ENCODE measurements at places on chromosomes 11 and 22. TPM values are rescaled to one million over a fixed set of nuclear protein-coding genes. Genes with fewer than 3 reads are reported as not detected.
A peak's percentile ranks its signal among the peaks of the same experiment; 100 is the strongest.

- DNase-seq: no peak
These were observed 11.1 kb downstream of the ZP1 start for GRCh38 chr11:60878245-60879101.

DNA sequence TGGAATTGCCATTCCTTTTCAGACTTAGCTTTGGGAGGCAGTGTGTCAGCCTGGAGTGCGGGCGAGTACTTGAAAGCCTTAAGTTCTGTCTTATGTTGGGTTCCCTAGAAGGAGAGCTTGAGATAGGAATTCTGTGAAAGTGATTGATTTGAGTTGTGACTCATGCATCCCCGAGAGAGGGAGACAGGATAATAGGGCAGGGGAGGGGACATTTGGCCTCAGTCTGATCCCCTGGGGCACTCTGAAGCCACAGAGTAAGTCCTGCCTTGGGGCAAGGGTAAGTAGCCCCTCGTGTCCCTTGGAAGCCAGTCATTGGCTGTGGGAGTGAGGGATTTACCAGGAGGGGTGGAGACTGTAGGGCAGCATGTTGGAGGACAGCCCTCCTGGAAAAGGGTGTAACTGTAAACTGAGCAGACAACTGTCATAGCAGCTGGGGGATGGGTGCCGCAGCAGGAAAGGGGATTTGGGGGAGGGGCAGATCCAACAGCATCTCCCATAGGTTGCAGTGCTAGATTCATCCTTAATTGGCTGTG lies 44.0 kb downstream of the KIAA1671 start:
- DNase-seq: peak; percentile 32

- peak; percentile 95 for DNase-seq
These were observed at the start of gene TIMM10 for GRCh38 chr11:57530596-57531507. Gene TIMM10, minus strand, starts transcription at chr11:57530754. Its CDS starts 565 bp downstream, at chr11:57530189.

GRCh38 chr11:95714843-95715776 lies 74.5 kb downstream of the FAM76B start:
- DNase-seq: no peak

DNA sequence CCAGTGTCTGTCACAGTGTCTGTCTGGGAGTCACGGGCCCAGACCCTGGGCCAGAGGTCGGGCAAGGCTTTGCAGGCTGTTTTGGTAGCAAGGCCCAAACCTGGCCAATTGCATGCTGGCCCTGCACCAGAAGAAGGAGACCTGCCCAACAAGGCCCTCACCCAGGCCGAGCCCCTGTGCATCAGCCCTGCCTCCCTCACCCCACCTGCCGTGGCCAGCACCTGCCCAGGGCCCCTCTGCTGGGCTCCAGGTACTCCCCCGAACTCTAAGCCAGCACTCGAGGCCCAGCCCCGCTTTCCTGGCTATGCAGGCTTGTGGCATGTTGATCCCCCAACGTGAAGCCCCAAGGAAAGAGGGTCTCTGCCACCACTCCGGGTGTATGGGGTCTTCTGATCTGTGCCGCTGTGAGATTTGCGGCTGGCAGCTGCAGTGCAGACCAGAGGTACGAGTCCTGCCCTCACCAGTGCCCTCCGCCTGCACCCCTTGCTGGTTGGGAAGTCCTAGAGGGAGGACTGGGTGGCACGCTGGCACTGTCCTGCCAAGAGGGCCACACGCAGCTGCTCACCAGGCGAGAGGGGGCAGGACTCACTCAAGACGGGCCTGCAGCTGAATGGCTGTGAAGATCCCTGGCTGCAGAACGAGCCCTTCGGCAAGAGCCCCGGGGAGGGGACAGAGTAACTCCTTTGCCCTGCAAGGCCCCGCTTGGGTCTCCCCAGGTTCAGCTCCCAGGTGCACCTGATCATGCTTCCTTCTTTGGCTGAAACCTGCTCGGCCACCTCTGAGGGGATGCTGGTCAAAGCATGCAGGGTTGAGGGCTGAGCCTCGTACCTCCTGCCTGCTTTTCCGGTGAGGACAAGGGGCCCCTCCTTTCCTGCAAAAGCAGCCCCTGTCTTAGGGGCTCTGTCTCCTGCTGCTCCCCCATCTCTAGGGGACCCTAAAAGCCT lies 6.7 kb upstream of the SEPTIN5 start:
- no peak for DNase-seq

DNA sequence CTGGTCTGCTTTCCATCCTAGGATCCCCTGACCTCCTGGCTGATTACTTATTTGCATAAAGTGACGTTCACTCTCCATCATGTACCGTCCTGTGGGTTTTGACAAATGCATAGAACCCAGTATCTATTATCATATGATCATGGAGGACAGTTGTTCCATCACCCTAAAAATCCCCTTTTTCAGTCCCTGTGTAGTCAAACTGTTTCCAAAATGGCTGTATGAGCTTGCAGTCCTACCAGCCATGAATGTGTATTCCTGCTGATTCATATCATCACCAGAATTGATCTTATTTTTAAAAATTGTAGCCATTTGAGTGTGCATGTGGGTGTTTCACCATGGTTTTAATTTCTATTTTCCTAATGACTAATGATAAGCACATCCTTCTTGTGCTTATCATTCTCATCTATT lies 108.8 kb downstream of the MPPED1 start:
- DNase-seq: no peak

NXPE2 gene
- total RNA-seq: not detected
